Natural killer cell (primary cell): ENCODE measurements at places on chromosomes 16 and 17. TPM values are rescaled to one million over a fixed set of nuclear protein-coding genes. Genes with fewer than 3 reads are reported as not detected.
A peak's percentile ranks its signal among the peaks of the same experiment; 100 is the strongest.

DNA sequence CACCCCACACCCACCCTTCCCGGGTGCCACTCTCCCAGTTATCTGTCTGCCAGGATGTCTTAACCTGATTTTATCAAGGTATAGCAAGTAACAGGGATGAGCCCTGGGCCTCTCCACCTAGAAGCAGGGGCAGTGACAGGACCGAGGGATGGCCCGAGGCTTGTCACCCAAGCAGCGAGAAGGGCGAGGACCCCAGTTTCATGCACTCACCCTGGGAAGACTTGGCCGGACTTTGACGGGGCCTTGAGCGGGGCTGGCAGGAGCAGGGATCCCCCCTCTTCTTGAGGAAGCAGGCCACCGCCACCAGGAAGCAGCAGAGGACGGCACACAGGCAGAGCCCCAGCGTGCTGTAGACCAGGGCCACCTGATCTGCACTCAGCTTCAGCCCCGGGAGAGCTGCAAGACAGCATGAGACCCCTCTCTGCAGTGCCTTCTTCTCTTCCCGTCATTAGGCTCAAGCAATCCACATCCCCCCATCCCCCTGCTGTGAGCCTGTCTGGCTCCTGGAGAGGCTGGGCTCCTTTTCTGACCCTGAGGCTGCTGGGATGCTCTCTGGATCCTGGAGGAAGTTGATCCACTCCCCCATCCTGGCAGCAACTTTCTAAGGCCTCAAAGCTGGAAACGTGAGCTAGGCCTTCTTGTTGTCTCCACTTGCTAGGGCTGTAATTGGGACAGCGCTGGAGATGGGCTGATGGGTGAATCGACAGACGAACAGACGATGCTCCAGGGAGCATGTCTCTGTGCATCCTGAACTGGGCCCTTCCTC, 31.6 kb downstream of the TNFRSF13B start:
- DNase-seq = no peak
- no peaks in the 10 kb centered on the region for H3K27me3 ChIP-seq
- H3K27ac ChIP-seq = no peak overlapping the region
- no peaks in the 10 kb centered on the region for H3K4me1 ChIP-seq
- no peak overlapping the region for H3K4me3 ChIP-seq
- H3K36me3 ChIP-seq = no peaks in the 10 kb centered on the region

GRCh38 chr16:1447965-1448364, 3.6 kb upstream of the CCDC154 start:
- peaks cover 28% of the 10 kb centered on the region for H3K36me3 ChIP-seq
- peaks cover 11% of the 10 kb centered on the region for H3K4me1 ChIP-seq

DNA sequence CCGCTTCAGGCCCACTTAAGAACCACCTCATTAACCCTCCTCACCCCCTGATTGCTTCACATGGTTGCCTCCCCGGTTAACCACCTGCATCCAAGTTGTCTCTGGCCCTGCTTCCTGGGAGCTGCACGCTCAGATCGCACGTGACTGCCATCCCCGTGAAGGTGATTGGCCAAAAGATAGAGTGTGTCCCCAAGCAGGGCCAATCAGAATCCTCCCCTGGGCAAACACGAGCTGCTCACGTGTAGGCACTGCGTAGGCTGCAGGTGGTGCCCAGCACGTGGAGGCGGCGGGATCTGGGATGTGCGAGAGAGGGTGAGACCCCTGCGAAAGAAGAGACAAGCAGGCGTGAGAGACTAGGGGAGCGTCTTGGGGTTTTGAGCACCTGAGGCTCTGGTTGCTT, 111.8 kb upstream of the CRHR1 start:
- H3K27me3 ChIP-seq = no peaks in the 10 kb centered on the region
- no peaks in the 10 kb centered on the region for H3K4me1 ChIP-seq
- H3K36me3 ChIP-seq = no peaks in the 10 kb centered on the region
- H3K27ac ChIP-seq = no peak overlapping the region
- no peak for DNase-seq

DNA sequence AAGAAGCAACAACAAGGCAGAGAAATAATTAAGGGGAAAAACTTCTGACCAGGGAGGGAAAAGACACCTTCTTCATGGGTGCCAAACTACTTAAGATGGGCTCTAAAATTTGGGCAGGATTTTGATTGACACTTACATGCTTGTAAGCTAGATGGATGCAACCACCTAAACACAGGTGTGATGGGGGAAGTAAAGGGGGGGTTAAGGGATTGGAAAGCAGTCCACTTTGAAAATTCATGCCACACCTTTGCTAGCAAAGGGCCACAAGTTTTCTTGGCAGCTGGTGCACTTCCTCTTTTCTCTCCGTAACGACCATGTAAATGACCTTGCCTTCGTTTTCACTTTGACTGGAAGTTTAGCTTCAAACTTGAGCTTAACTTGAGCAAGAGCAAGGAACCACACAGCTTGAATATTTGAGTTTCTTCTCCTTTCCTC, 14.3 kb upstream of the PRKAR1A start:
- peak overlapping the region; percentile 63 for H3K27ac ChIP-seq
- no peak for DNase-seq
- no peaks in the 10 kb centered on the region for H3K36me3 ChIP-seq
- H3K4me3 ChIP-seq = no peak overlapping the region
- H3K4me1 ChIP-seq = peaks cover 11% of the 10 kb centered on the region
- H3K27me3 ChIP-seq = no peaks in the 10 kb centered on the region

DNA sequence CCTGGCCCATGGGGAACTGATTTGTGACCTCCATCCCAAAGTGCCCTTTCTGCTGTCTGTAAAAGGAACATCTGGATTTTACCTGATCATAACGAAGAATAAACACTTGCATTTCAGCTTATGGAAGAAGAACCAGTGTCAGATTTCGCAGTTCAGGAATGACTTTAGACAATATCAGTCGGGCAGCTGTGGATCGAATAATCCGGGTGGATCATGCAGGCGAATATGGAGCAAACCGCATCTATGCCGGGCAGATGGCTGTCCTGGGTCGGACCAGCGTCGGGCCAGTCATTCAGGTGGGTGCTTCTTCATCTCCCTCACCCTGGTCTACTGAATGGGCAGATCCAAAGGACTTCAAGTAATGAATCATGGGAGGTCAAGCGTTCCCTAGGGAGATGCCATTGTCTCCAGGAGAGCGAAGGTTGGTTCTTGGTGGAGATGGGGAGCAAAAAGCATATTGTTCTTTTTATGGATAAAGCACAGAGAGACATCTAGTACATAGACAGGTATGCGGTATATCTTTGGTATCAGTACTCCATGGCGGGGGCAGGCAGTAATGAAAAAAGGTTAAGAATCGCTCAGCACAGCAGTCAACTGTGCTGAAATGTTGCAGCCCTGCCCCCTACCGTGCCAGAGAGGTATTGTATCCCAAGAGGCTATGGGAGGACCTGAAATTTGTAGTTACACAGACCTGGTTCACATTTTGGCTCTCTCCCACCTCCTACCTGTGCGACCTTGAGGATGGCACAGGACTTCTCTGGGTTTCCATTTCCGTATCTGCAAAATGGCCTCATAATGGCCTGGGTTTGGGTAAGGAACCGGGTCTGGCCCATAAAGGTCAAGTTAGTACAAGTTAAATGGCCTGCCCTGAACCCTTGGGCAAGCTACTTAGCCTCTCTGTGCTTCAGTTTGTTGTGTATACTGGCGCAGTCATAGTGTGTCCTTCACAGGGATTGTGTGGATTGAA, 4.7 kb downstream of the COQ7 start:
- no peak overlapping the region for H3K4me3 ChIP-seq
- peaks cover 7% of the 10 kb centered on the region for H3K36me3 ChIP-seq
- peak; percentile 70 for DNase-seq
- H3K27me3 ChIP-seq = no peaks in the 10 kb centered on the region

GRCh38 chr16:83901101-83901500, 2.2 kb downstream of the MLYCD start:
- H3K4me3 ChIP-seq = no peak overlapping the region
- H3K36me3 ChIP-seq = no peaks in the 10 kb centered on the region
- no peaks in the 10 kb centered on the region for H3K27me3 ChIP-seq
- H3K27ac ChIP-seq = no peak overlapping the region

GRCh38 chr17:78952706-78953105, 27.0 kb downstream of the LGALS3BP start:
- no peak overlapping the region for H3K4me3 ChIP-seq
- no peak overlapping the region for H3K27ac ChIP-seq
- DNase-seq = no peak
- no peaks in the 10 kb centered on the region for H3K36me3 ChIP-seq
- no peaks in the 10 kb centered on the region for H3K4me1 ChIP-seq

- H3K27me3 ChIP-seq = no peaks in the 10 kb centered on the region
- H3K27ac ChIP-seq = no peak overlapping the region
- H3K36me3 ChIP-seq = no peaks in the 10 kb centered on the region
Observed at GRCh38 chr17:10748531-10749181, 18.8 kb upstream of the TMEM220 start.

DNA sequence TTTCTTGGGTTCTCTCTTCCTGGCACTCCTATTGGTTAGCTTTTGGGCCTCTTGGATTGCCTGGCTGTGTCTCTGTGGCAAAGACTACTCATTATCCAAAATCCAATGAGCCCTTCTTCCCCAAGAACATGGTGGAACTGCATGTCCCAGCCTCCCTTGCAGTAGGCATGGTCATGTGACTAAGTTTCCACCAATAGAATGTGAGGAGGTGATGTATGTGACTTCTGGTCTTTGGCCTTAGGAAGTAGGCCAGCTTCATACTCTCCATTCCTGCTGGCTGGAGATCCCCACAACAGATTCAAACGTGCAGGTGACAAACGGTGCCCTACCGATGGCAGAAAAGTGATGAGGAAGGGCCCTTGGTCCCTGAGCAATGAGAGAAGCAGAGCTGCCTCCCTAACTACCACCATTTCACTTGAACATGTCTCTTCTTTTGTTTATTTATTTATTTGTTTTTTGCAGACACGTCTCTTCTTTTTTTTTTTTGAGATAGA, 17.3 kb upstream of the SPN start:
- H3K27me3 ChIP-seq = no peaks in the 10 kb centered on the region
- peak; percentile 32 for DNase-seq
- peak overlapping the region; percentile 59 for H3K27ac ChIP-seq

ZP2 gene
- not detected for total RNA-seq

GRCh38 chr17:66540131-66540781, 237.8 kb downstream of the PRKCA start:
- no peak overlapping the region for H3K27ac ChIP-seq
- H3K4me3 ChIP-seq = no peak overlapping the region
- no peak for DNase-seq
- no peaks in the 10 kb centered on the region for H3K27me3 ChIP-seq

KRT24 gene
- total RNA-seq = not detected

IL17C gene
- 1.2 TPM for total RNA-seq

GRCh38 chr17:59111539-59111938, 4.9 kb upstream of the TRIM37 start:
- no peak overlapping the region for H3K4me3 ChIP-seq
- no peak overlapping the region for H3K27ac ChIP-seq
- H3K4me1 ChIP-seq = peaks cover 6% of the 10 kb centered on the region
- H3K36me3 ChIP-seq = peaks cover 8% of the 10 kb centered on the region
- DNase-seq = no peak
- H3K27me3 ChIP-seq = no peaks in the 10 kb centered on the region

C16orf87 gene
- total RNA-seq = 23.0 TPM

- peaks cover 3% of the 10 kb centered on the region for H3K4me1 ChIP-seq
- peaks cover 2% of the 10 kb centered on the region for H3K36me3 ChIP-seq
- H3K27ac ChIP-seq = no peak overlapping the region
- no peaks in the 10 kb centered on the region for H3K27me3 ChIP-seq
- H3K4me3 ChIP-seq = no peak overlapping the region
Observed at GRCh38 chr17:51044976-51045375, 75.7 kb downstream of the SPAG9 start.

DNA sequence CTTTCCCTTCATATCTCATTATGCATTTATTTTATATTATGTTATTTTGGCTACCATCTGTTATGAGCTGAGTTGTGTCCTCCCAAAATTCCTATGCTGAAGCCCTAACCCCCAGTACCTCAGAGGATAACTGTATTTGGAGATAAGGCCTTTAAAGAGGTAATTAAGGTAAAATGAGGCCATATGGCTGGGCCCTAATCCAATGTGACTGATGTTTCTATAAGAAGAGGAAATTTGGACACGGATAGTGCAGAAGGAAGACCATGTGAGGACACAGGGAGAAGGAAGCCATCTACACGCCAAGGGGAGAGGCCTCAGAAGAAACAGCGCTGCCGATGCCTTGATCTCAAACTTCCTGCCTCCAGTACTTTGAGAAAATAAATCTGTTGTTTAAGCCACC, 557.7 kb upstream of the CDH5 start:
- no peaks in the 10 kb centered on the region for H3K4me1 ChIP-seq
- H3K27ac ChIP-seq = no peak overlapping the region
- no peaks in the 10 kb centered on the region for H3K27me3 ChIP-seq
- DNase-seq = no peak
- no peak overlapping the region for H3K4me3 ChIP-seq

DNA sequence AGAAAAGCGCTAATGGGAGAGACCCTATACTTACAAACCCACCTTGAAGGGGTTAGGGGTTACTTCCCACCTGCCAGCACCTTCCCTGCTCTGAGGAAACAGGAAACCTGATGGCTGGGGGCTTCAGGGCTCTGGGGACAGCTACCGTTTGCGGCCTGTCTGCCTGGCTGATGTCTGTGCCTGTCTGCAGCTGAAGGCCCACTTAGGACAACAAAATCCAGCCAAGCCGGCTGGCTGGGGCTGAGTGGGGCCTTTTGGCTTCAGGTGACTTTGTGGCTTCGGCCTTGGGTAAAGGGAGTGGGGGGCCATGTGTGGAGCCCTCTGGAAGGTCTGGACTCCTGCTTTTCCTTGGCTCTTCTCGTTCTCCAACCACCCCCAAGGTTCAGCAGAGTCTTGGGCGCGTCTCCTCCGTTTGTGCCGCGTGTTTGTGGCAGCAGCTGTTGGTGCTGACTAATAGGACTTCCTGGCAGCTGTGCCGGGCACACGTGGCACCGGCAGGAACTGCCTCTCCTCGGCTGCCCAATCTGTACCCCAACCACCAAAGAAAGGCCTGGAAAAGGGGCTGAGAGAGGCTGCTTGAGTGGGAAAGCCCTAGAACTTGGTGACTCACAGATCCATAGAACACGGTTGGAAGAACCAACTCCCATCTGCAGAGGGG, 186.7 kb downstream of the MSI2 start:
- H3K36me3 ChIP-seq = no peaks in the 10 kb centered on the region
- H3K4me1 ChIP-seq = peaks cover 36% of the 10 kb centered on the region
- H3K4me3 ChIP-seq = no peak overlapping the region
- no peaks in the 10 kb centered on the region for H3K27me3 ChIP-seq

GRCh38 chr16:78745108-78746019, 645.9 kb downstream of the WWOX start:
- DNase-seq = no peak
- H3K27ac ChIP-seq = no peak overlapping the region
- H3K4me1 ChIP-seq = peaks cover 31% of the 10 kb centered on the region
- no peaks in the 10 kb centered on the region for H3K36me3 ChIP-seq
- no peaks in the 10 kb centered on the region for H3K27me3 ChIP-seq
- no peak overlapping the region for H3K4me3 ChIP-seq

ABCC3 gene
- 1.6 TPM for total RNA-seq

KRTAP4-4 gene
- not detected for total RNA-seq

GRCh38 chr17:70848785-70849184, 679.5 kb downstream of the KCNJ2 start:
- H3K4me1 ChIP-seq = no peaks in the 10 kb centered on the region
- H3K4me3 ChIP-seq = no peak overlapping the region
- H3K27ac ChIP-seq = no peak overlapping the region
- H3K27me3 ChIP-seq = no peaks in the 10 kb centered on the region

GRCh38 chr16:324451-325334, 27.8 kb downstream of the AXIN1 start:
- no peaks in the 10 kb centered on the region for H3K27me3 ChIP-seq
- peaks cover 91% of the 10 kb centered on the region for H3K4me1 ChIP-seq
- H3K27ac ChIP-seq = peak overlapping the region; percentile 83
- DNase-seq = peak; percentile 92

- H3K36me3 ChIP-seq = peaks cover 23% of the 10 kb centered on the region
- no peak overlapping the region for H3K4me3 ChIP-seq
- H3K27ac ChIP-seq = peak overlapping the region; percentile 28
- DNase-seq = no peak
Observed at GRCh38 chr16:67541391-67542263, 13.0 kb downstream of the RIPOR1 start.
